Astrocyte of the cerebellum (primary cell): ENCODE measurements at places on chromosomes 6 and 20.
A peak's percentile ranks its signal among the peaks of the same experiment; 100 is the strongest.

GRCh38 chr6:137315081-137315480 lies 95.9 kb upstream of the IFNGR1 start:
- no peak for DNase-seq

GRCh38 chr6:35294308-35294945 lies 3.2 kb upstream of the DEF6 start:
- peak; percentile 8 for DNase-seq

GRCh38 chr6:149923327-149923986 lies 536 bp upstream of the RAET1G start:
- DNase-seq: no peak

- peak; percentile 18 for DNase-seq
Measured at GRCh38 chr20:13736436-13737191, 48.1 kb downstream of the ESF1 start.

DNA sequence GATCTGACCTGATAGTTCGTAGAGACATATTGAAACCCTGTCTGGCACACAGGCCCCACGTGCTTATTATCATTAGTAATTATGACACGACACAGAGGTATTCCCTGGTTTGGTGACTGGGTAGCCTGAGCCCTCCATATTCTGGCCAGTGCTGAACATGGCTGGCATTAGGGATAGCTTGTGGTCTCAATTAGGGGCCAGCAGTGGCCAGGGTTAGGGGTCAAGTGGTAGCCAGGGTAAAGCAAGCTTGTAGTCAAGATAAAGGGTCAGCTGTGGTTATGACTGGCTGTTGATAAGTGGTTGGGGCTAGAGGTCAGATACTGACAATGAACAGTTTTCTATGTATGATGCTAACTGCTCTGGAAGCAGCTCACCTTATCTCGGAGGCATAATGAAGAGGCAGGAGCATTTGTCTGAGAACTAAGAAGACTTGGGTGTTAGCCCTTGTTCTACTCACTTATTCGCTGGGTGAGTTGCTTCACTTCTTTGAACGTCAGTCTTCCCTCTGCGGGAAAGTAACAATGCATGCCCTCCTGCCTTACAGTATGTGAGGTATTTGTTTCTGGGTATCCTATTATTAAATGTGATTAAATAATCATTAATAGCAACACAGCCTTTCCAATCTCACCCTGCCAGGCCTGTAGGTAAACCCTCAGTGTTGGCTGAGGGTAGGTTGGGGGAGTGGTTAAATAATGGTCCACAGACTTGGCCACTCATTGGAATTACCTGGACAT lies 66.7 kb downstream of the VEGFA start:
- DNase-seq: no peak

- no peak for DNase-seq
Measured at GRCh38 chr6:157954150-157955117, 27.2 kb upstream of the SYNJ2 start.

GRCh38 chr6:117079951-117080350 lies 185.4 kb upstream of the VGLL2 start:
- DNase-seq: no peak

- DNase-seq: no peak
Measured at GRCh38 chr6:155276638-155277037, 12.8 kb downstream of the CLDN20 start.

- DNase-seq: peak; percentile 63
Measured at GRCh38 chr20:32574296-32575226, 10.6 kb downstream of the NOL4L start.

DNA sequence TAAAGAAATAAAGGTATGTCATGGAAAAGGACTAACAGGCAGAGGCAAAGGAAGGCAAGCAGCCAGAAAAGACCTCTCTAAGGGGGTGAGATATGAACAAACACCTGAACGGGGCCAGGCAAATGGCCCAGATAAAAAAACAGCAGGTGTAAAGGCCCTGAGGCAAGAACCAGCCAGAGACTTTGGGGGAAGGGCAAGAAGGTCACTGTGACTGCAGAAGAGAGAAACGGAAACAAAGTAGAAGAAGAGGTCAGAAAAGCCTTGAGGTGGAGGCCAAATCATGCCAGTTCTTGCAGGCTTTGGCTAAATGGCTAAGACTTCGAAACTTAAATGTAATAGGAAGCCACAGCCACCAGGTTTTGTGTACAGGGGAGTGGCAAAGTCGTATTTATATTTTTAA lies 30.8 kb downstream of the KIF16B start:
- DNase-seq: no peak

DNA sequence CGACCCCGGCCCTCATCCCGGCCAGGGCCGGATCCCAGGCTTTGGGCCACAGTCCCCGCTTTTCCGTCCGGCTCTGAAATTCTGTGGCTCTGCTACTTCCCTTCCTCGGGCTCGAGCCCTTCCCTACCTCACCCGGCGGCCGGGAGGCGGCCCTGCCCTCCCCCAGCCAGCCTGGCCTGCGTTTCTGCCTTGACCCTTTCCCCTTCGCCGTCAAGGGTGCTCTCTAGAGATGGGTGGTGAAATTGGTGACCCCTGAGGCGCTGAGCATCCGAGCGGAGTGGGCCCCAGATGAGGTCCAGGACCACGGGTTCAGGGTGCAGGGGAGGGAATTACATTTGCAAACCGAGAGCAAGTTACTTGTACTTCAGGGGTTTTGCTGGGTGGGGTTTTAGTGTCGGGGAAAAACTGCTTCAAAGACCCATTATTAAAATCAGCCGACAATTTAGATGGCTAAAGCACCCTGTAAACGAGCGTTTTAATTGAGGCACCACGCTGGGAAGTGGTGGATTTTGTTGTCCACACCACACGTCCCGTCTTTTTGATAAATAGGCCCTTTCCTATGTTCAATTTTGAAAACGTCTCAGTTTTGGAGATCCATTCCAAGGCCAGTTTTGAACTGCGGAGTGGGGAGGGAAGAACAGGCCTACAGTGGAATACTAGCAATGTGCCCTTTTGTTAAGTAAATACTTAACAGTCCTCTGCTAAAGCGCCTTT lies 9.9 kb downstream of the TFAP2A start:
- no peak for DNase-seq

GRCh38 chr6:151269321-151269995 lies 29.7 kb downstream of the AKAP12 start:
- no peak for DNase-seq

- no peak for DNase-seq
Measured at GRCh38 chr20:63096681-63097335, 90.0 kb upstream of the BHLHE23 start.

- no peak for DNase-seq
Measured at GRCh38 chr20:11207749-11208502, 534.1 kb upstream of the JAG1 start.

- DNase-seq: no peak
Measured at GRCh38 chr20:41897708-41898107, 279.5 kb upstream of the CHD6 start.

- DNase-seq: no peak
Measured at GRCh38 chr20:14374196-14374595, 36.8 kb upstream of the FLRT3 start.

DNA sequence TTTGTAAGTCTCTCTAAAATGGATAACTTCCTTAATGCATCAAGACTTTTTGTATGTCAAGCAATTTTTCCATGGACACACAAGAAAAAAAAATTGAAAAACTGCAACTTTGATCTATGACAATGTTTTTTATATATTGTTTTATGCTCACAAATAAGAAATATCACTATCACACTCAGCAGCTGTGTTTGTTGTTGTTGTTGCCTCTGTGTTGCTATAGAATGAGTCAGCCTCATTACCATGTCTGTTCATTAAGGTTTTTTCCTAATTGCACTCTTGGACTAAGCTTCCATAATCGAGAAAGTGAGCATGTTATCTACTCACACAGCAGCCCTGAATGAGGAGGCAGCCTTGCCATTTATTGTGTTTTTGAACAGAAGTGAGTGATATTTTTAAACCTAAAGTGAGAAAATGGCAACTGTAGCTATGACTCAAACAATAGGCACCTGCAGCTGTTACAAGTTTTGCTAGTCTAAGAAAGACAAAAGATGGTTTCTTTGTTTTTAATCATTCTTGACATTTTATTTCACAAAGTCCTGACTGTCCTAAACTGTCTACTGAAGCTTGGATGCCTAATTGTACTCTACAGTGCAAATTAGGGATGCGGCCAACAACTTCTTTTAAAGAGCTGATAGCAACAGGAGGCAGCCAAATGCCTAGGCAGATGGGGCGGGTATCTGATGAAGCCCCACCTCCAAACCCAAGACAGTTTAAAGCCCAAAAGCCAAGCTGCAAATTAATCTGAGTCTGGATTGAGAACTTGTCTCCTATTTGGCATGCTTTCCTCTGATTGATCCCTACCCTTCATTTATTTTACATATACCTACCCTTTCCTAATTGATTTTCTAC lies 77.9 kb upstream of the DOK5 start:
- no peak for DNase-seq

DNA sequence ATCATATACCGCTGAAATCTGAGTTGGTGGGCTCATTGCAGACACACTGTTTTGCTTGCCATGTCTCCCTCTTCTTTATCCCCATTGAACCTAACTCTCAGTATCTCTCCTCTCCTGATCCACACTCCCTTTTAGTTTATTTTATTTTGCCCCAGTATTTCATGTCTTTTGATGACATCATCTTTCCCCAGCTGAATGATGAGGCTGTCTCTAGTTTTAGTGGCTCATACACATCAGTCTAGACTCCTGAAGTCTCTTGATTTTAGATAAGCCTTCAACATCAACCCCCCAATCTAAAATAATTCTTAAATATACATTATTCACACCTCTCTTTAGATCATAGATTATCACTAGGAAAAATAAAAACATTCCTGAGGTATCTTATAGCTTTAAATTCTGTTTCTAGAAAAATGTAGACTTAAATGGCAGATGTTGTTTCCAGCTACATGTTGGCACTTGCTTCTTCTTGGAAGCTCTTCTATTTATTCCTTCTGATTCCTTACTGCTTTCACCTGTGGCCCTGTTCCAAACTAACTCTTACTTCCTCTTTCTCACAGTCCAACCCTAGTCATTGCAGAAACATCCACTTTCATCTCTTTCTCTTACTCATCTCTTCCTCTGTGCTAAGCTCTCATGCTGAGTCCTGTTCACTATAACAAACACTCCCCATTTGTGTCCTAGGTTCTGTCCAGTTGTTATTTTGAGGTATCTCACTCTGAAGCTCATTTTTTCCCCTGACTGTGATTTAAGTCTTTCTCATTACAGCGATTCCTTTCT lies 191.9 kb upstream of the SLC35B3 start:
- peak; percentile 19 for DNase-seq

DNA sequence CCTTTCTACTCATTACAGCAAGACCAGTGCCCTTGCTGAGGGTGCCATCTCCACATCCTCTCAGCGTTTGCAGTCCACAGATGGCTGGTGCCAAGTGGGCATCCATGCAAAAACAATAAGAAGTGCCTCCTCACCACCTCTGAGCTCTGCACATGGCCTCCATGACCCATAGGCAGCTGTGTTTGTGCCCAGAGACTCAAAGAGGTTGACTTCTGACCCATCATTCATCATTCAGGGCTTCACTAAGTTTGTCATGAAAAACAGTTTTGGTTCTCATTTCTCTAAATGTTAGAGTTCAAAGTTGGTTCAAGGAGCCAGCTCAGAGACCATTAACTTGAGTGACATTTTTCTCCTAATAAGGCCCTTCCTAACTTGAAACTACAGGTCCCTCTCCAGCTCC lies 512.6 kb upstream of the MAP3K7 start:
- no peak for DNase-seq

GRCh38 chr6:106122938-106123656 lies 37.0 kb downstream of the PRDM1 start:
- no peak for DNase-seq
